ENCODE measurements at places on chromosomes 3 and 15.

DNA sequence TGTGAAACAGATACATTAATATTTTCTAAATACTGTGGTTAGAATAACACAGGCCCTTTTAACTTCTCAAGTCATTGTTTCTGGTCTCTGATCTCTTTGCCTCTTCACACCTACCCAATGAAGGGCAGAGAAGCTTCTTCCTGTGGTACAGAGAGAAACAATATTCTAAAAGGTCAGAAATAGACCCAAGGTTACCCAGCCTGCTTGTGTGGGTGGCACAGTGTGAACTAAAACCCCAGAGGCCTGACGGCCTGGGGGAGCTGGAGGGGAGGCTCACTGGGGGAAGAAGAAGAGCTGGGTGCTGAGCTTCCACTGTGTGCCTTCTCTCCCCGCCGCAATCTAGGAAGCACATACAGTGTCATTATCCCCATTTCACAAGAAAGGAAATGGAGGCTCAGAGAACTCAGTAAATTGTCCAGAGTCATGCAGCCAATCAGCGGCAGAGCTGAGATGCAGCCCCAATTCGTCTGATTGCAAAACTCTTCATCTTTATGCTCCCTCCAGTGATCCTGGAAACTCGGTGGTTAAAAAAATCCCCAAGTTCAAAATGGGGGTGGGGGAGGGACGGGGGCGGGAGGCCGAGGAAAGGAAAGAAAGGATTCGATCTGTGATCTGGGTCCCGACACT, 64.1 kb upstream of the HEG1 start:
- H3K27ac ChIP-seq = no peak overlapping the region
- no peak for DNase-seq
- no peak overlapping the region for H3K4me3 ChIP-seq
- no peaks in the 10 kb centered on the region for H3K27me3 ChIP-seq
- H3K36me3 ChIP-seq = no peaks in the 10 kb centered on the region

- no peak for DNase-seq
- H3K4me1 ChIP-seq = no peaks in the 10 kb centered on the region
- H3K4me3 ChIP-seq = no peak overlapping the region
- H3K36me3 ChIP-seq = no peaks in the 10 kb centered on the region
- no peak overlapping the region for H3K27ac ChIP-seq
These were observed 116.5 kb downstream of the LRRK1 start for GRCh38 chr15:101035611-101036010.

GRCh38 chr15:48674876-48675275, 29.4 kb upstream of the FBN1 start:
- H3K4me1 ChIP-seq = no peaks in the 10 kb centered on the region
- no peaks in the 10 kb centered on the region for H3K36me3 ChIP-seq
- H3K27me3 ChIP-seq = no peaks in the 10 kb centered on the region
- H3K27ac ChIP-seq = no peak overlapping the region

- DNase-seq = peak; percentile 68
- no peaks in the 10 kb centered on the region for H3K27me3 ChIP-seq
- H3K27ac ChIP-seq = peak overlapping the region; percentile 58
These were observed 641 bp downstream of the ACVR2B start for GRCh38 chr3:38454178-38454883.

GRCh38 chr3:59726279-59726678, 676.5 kb upstream of the CFAP20DC start:
- no peak overlapping the region for H3K27ac ChIP-seq
- H3K36me3 ChIP-seq = no peaks in the 10 kb centered on the region
- no peak overlapping the region for H3K4me3 ChIP-seq
- no peaks in the 10 kb centered on the region for H3K4me1 ChIP-seq
- H3K27me3 ChIP-seq = no peaks in the 10 kb centered on the region
- DNase-seq = no peak

- no peaks in the 10 kb centered on the region for H3K4me1 ChIP-seq
- H3K27me3 ChIP-seq = no peaks in the 10 kb centered on the region
- peaks cover 12% of the 10 kb centered on the region for H3K36me3 ChIP-seq
- DNase-seq = no peak
These were observed 42.7 kb downstream of the NIPA2 start for GRCh38 chr15:22880981-22881738.

DNA sequence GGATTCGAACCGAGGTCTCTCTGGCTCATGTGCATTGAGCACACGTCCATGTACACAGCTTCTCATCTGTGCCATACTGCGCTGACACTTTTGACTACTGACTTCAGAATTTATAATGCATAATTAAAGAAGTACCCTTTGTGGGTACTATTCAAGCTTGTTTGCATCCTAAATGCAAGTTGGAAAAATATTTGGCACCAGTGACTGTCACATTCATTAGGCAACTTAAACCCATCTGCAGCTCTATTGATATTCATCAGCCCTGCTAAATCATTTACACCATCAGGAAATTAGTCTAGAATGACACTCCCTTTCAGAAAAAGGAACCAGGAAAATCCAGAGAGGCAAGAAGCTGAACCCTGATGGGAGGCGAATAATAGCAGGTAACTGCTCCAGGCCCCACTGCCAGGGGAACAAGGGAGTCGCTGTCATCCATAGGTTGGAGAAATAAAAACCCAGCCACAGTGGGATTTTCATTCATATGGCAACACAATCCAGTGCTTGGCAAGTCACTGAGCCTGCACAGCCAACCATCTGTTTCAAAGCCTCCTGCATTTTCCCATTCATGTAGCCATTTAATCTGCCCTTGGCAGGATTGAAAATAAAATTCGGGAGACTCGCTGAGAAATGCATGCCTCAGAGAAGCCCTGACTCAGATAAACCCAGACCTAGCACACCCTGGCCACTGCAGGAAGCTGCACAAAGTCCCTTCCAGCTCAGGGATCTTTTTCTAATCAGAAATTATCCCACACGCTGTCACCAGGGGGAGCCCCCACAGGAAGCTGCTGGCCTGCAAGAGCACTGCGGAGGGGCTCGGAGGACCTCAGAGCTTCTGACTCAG, 103.0 kb upstream of the VEPH1 start:
- no peaks in the 10 kb centered on the region for H3K4me1 ChIP-seq
- no peak overlapping the region for H3K4me3 ChIP-seq
- peak; percentile 61 for DNase-seq

GRCh38 chr3:15845475-15845874, 47.7 kb upstream of the ANKRD28 start:
- H3K27ac ChIP-seq = no peak overlapping the region
- H3K4me3 ChIP-seq = no peak overlapping the region
- no peaks in the 10 kb centered on the region for H3K36me3 ChIP-seq
- H3K4me1 ChIP-seq = no peaks in the 10 kb centered on the region

- no peak for DNase-seq
- H3K27ac ChIP-seq = no peak overlapping the region
- no peaks in the 10 kb centered on the region for H3K4me1 ChIP-seq
- no peaks in the 10 kb centered on the region for H3K36me3 ChIP-seq
These were observed 188.3 kb downstream of the ECT2 start for GRCh38 chr3:172938788-172939187.

DNA sequence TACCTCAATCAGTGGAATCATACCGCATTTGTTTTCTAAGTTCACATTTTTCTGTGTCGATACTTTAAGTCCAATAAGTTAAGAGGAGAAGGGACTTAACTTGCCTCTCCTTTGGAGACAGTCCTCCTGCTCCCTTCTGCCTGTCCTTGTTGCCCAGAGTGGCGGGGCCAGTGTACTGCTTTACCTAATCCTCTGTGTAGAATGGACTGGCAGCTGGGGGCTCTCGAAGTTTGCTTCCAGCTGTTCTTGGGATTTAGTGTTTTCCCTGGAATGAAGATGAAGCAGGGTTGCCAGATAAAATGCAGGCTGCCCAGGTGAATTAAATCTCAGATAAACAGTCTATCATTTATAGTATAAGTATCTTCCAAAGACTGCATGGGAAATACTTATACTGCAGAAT, 287.6 kb upstream of the C2CD4B start:
- DNase-seq = no peak
- H3K36me3 ChIP-seq = no peaks in the 10 kb centered on the region
- no peak overlapping the region for H3K27ac ChIP-seq
- no peaks in the 10 kb centered on the region for H3K4me1 ChIP-seq
- H3K27me3 ChIP-seq = no peaks in the 10 kb centered on the region

- H3K27me3 ChIP-seq = no peaks in the 10 kb centered on the region
- no peaks in the 10 kb centered on the region for H3K4me1 ChIP-seq
- H3K4me3 ChIP-seq = no peak overlapping the region
- no peak overlapping the region for H3K27ac ChIP-seq
- H3K36me3 ChIP-seq = no peaks in the 10 kb centered on the region
- DNase-seq = no peak
These were observed 882.8 kb downstream of the NAALADL2 start for GRCh38 chr3:175741951-175742350.

DNA sequence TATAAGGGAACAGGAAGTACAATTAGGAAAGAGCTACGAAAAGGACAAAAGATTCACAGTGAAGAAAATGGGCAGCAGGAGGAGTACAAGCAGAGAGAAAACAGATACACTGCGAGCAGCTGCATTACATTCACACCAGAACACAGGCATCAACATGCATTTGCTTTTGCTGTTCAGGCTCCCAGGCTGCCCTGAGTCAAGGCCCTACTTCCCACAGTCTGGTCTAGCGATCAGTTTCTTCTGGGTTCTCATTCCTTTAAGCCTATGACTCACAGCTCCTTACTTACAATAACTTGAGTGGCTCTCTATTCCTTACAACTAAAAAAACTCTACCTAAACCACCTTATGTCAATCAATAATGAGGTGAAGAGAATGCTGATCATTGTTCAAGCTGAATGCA, 24.5 kb upstream of the ZNF445 start:
- no peaks in the 10 kb centered on the region for H3K4me1 ChIP-seq
- H3K27me3 ChIP-seq = no peaks in the 10 kb centered on the region
- H3K27ac ChIP-seq = no peak overlapping the region

GRCh38 chr3:182621435-182622240, 171.7 kb upstream of the ATP11B start:
- no peak for DNase-seq
- no peaks in the 10 kb centered on the region for H3K36me3 ChIP-seq
- no peak overlapping the region for H3K4me3 ChIP-seq
- H3K27me3 ChIP-seq = no peaks in the 10 kb centered on the region
- H3K4me1 ChIP-seq = no peaks in the 10 kb centered on the region
- H3K27ac ChIP-seq = no peak overlapping the region

DNA sequence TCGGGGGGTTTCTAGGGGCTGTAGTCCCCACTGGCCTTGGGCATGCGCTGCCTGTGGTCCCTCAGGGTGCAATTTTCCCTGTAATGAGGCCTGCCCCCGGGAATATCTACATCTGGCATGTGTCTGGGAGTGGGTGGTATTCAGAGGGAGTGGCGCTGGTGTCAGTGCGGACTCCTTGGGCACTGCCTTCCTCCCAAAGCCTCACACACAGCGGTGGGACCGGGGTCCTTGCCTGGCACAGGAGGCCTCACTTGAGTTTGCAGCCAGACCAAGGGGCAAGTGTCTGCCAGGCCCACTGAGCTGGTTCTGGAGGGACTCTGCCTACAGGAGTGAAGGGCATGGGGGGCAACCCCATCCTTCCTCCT, 53.5 kb upstream of the PCSK6 start:
- no peaks in the 10 kb centered on the region for H3K36me3 ChIP-seq
- no peak overlapping the region for H3K4me3 ChIP-seq
- no peaks in the 10 kb centered on the region for H3K27me3 ChIP-seq
- H3K27ac ChIP-seq = no peak overlapping the region
- peaks cover 6% of the 10 kb centered on the region for H3K4me1 ChIP-seq

- no peaks in the 10 kb centered on the region for H3K36me3 ChIP-seq
- H3K4me3 ChIP-seq = no peak overlapping the region
- no peak for DNase-seq
- H3K27me3 ChIP-seq = no peaks in the 10 kb centered on the region
- H3K27ac ChIP-seq = no peak overlapping the region
These were observed 654.2 kb downstream of the OTOL1 start for GRCh38 chr3:162150790-162151189.

GRCh38 chr3:38039899-38040261, 872 bp downstream of the DLEC1 start:
- no peaks in the 10 kb centered on the region for H3K4me1 ChIP-seq
- H3K27me3 ChIP-seq = no peaks in the 10 kb centered on the region
- DNase-seq = peak; percentile 52
- H3K36me3 ChIP-seq = no peaks in the 10 kb centered on the region

GRCh38 chr15:93302080-93302765, 213.2 kb upstream of the RGMA start:
- H3K4me1 ChIP-seq = no peaks in the 10 kb centered on the region
- no peaks in the 10 kb centered on the region for H3K27me3 ChIP-seq
- DNase-seq = no peak
- no peak overlapping the region for H3K4me3 ChIP-seq

GRCh38 chr15:79442911-79443310, 10.8 kb downstream of the MINAR1 start:
- no peak overlapping the region for H3K4me3 ChIP-seq
- no peaks in the 10 kb centered on the region for H3K4me1 ChIP-seq
- H3K36me3 ChIP-seq = no peaks in the 10 kb centered on the region
- H3K27me3 ChIP-seq = no peaks in the 10 kb centered on the region
- no peak overlapping the region for H3K27ac ChIP-seq
- DNase-seq = no peak

DNA sequence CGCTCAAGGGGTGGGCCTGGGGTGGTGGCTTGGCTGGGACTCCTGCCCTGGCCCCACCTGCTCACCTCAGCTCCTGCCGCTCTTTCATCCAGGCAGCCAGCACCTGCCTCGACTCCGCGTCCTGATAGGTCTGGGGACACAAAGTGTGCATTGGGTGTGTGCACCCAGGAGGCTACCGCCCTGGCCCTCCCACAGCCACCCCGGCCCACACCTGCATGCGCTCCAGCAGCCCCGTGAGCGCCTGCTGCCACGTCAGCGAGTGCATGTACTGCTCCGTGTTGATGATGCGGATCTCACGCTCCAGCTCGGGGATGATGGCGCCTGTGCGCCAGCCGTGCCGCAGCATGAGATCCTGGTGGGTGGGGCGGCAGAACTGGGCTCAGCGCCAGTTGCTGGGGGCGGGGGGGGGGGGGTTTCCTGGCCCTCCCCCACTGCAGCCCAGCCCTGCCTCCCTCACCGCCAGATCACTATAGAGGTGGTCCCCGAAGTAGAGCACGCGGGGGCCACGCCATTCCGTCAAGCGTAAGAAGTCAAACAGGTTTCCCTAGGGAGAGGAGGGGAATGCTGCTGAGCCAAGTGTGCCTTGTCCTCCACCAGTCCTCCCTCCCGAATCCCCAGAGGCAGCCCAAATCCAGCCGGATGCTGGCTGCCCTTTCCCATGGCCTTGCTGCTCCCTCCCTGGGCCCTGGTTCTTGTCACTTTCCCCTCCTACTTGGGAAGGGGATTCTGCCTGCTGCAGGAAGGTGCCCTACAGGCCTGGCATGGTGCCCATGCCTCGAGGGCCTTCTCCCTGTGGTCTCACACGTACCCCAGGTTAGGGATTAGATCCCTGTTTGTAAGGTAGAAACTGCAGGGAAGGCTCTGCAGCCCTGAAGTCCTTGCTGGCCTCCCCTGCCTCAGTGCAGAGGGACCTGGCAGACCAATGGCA, 8.6 kb downstream of the NT5DC2 start:
- peak; percentile 56 for DNase-seq
- H3K4me1 ChIP-seq = no peaks in the 10 kb centered on the region
- peak overlapping the region; percentile 28 for H3K27ac ChIP-seq
- H3K27me3 ChIP-seq = no peaks in the 10 kb centered on the region
- no peaks in the 10 kb centered on the region for H3K36me3 ChIP-seq
- no peak overlapping the region for H3K4me3 ChIP-seq

DNA sequence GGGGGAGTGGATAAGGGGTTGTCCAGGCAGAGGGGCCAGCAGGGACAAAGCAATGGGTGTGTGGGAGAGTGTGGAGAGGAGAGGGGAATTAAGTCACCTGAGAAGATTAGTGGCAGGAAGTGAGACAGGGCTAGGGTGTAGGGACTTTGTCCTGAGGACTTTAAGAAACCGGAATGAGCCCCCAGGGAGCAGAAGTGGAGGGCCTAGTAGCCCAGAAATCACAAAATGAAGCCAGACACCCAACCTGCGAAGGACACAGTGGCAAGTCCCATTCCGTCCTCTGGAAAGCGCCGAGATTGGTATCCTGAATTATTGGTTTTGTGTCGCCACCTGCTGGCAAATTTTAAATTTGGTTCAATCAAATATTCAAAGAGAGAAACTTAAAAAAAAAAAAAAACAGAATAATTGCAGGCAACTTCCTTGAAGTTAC, 78.0 kb upstream of the SLC25A36 start:
- no peak overlapping the region for H3K4me3 ChIP-seq
- DNase-seq = peak; percentile 52
- no peaks in the 10 kb centered on the region for H3K36me3 ChIP-seq

All from right lobe of liver (tissue), 6 donors.